Endodermal cell (in vitro differentiated cells): ENCODE measurements at places on chromosomes 16 and 17. TPM values are rescaled to one million over a fixed set of nuclear protein-coding genes. Genes with fewer than 3 reads are reported as not detected.
A peak's percentile ranks its signal among the peaks of the same experiment; 100 is the strongest.

DNA sequence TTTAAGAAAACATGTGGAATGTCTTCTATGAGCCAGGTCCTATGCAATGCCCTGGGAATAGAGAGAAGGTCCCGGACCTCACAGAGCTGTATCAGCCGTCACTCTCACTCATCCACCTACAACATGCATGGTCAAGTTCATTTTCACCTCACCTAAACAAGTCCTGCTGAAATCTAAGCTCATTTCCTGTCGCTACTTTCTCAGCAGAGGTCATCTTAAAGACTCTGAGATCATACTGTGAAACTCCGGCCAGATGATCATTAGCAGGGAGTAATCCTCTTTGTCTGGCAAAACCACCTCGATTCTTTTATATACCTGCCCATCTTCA is 66.2 kb upstream of the LYRM9 start:
- DNase-seq, result peak; percentile 84

- DNase-seq, result no peak
Observed at GRCh38 chr16:84349862-84350684, 18.3 kb upstream of the ATP2C2 start.

DNA sequence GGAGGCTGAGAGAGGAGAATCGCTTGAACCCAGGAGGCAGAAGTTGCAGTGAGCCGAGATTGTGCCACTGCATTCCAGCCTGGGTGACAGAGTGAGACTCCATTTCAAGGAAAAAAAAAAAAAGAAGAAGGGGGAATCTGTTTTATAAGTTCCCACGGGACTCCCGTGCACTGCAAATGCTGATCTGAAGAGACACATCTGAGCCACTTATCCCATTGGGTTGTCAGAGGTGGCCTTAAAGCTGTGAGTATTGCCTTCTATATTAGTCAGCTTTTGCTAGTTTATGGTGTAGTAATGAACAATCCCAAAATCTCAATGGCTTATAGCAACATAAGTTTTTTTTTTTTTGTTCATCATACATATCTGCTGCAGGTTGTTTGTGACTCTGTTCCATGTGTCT is 82.8 kb downstream of the MRM1 start:
- no peak for DNase-seq

GRCh38 chr16:52515068-52515671 is 31.8 kb downstream of the TOX3 start:
- DNase-seq, result no peak

GRCh38 chr16:57060323-57061083 is 31.9 kb upstream of the CPNE2 start:
- DNase-seq, result no peak

DNA sequence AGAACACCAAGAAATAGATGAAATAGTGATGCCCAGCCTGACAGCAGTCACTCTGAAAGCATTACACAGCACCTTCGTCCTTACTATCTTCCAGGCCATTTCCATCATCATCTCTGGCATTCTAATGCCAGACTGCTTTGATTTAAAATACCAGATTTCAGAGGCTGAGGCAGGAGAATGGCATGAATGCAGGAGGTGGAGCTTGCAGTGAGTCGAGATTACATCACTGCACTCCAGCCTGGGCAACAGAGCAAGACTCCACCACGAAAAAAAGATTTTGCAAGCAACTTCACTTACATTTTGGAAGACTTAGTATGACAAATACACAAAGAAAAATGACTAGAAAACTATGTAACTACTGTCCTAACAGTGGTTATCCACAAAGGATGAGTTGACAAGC is 244.0 kb downstream of the CPPED1 start:
- DNase-seq, result no peak

- DNase-seq, result peak; percentile 31
Observed at GRCh38 chr16:11411059-11411550, 65.8 kb downstream of the RMI2 start.

DNA sequence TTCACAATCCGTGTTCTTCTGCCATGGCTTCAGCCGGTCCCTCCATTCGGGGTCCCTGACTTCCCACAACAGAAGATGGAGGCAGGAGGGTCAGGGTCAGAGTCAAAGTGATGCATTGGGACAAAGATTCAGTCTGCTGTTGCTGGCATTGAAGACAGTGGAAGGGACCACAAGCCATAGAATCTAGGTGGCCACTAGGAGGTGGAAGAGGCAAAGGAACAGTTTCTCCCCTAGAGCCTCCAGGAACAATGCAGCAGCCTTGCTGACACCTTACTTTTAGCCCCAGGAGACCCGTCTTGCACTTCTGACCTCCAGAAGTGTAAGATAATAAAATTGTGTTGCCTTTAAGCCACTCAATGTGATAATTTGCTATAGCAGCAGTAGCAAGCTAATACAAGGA is 55.9 kb downstream of the MFSD11 start:
- DNase-seq, result peak; percentile 80

DNA sequence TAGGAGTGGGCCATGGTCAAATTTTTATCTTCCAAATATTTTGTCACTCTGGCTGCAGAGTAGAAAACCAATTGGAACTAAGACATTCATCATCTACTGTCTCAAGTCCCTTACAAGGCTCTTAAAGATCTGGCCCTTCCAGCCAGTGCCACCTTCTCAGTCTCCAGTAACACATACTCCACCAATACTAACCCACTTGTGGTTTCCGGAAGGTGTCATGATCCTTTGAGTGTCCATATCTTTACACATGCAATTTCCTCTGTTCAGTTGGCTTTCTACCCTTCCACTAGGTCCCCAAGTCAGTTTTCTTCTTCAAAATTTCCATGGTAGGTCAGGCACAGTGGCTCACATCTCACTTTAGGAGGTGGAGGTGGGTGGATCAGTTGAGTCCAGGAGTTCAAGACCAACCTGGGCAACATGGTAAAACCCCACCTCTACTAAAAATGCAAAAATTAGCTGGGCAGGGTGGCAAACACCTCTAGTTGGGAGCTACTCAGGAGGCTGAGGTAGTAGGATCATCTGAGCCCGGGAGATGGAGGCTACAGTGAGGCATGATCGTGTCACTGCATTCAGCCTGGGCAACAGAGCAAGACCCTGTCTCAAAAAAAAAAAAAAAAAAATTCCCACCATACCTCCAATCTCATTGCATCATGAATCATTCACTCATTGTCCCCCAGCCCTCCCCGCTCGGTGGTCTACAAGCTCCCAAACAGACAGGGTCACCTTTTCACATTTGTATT is 6.0 kb upstream of the GRB2 start:
- DNase-seq, result no peak

DNA sequence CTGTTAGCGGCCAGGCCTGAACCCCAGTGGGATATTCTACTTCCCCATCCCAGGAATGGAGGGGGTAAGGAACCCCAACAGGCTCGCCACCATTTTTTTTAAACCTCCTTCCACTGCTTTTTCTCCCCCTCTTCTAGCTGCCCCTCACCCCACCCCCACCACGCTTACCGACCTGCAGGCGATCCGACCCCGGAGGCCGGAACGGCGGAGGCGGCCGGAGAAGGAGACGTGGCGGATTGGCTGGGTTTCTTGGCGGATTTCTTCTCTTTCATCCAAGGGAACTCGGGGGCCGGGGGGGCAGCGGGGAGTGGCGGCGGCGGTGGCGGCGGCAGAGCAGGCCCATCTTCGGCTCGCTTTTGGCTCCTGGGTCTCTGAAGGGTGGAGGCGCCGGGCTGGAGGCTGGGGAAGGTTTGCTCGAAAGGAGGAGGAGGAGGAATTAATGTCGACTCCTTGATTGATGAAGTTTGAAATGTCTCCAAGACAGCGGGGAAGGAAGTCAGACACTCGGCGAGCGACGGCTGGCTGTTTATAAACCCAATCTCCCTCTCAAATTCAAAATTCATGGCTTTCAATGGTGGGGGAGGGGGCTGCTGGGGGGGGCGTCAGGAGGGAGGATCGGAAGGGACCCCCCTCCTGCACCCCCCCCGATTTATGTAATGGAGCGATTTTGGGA is 424 bp downstream of the HOXB2 start:
- DNase-seq, result peak; percentile 90

DNA sequence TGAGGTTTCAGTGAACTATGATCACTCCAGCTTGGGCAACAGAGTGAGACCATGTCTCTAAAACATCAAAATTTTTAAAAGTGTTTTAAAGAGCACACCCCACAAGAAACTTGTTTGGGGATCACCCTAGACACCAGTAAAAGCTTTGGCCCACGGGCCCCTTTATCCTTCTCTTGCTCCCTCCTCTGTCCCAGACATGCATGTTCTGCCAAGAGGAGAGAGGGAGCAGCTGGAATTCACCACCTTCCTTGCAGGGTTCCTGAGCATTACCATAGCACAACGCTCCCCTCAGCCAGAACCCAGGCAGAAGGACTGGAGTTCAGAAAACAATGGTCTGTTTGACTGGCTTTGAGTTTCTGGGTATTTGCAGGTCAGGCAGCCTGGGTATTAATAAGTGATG is 214.3 kb upstream of the CDH5 start:
- DNase-seq, result no peak

DNA sequence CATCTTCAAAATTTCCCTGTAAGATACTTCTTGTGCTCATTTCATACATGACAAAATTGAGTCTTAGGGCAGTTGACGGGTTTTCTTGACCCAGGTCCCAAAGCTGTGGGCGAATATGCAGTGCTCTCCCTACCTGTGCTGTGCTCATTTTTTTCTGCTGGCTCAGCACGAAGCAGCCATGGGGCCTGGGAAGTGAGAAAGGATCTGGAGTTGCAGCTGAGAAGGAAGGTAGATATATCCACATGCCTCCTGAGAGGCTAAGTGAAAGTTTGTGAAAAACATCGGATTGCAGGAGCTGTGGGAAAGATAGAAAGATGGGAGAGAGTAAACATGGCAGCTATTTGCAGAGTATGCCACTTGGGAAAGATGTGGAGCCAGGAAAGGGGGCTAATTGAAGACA is 42.9 kb upstream of the MON1B start:
- no peak for DNase-seq

GRCh38 chr17:80791758-80792284 is 199.8 kb upstream of the CHMP6 start:
- DNase-seq, result peak; percentile 46

The ABCA8 gene
- not detected in 2 replicates for total RNA-seq

The PLEKHH3 gene
- total RNA-seq, result 19.6 to 24.3 TPM (median 23.8 TPM) in 3 replicates

The NOTUM gene
- 16.4 and 26.3 TPM in 2 replicates for total RNA-seq

The PPP1R27 gene
- not detected in 2 replicates for total RNA-seq

The OR1A2 gene
- total RNA-seq, result not detected in 3 replicates

The MYH1 gene
- not detected in 2 replicates for total RNA-seq

The PDF gene
- total RNA-seq, result 18.0 and 19.8 TPM in 2 replicates

The TMEM92 gene
- 34.8 and 35.8 TPM in 2 replicates for total RNA-seq
